ENCODE measurements at places on chromosomes 1 and 21.

GRCh38 chr21:14401217-14401616, 18.3 kb upstream of the HSPA13 start:
- DNase-seq, result no peak

DNA sequence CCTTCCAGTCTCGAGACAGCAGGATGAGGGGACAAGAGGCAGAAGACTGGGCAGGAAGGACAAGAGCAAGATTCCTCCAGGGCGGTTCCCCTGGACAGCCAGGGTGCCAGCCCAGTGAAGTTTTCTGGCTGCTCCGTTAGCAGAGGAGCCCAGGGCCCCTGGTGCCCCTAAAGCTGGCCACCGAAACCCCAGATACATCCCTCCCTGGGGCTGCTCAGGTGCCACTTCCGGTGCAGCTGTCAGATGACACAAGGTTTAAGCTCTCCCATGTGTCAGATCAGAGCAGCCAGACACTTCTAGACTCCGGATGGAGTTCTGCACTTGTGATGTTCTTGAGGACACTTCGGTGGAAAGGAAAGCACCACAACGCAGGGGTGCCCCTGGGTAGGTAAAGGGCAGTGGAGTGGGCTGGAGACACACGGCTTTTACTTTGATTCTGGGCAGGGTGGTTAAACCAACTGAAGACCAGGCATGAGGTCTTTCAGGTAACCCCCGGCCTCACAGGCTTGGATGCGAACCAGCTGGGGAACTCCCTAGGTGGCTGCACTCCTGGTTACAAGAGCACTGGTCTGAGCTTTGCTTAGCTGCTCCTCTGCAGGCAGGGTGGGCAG, 85.7 kb downstream of the ITPKB start:
- no peak for DNase-seq

- no peak for DNase-seq
Measured at GRCh38 chr1:4075436-4076225, 175.6 kb upstream of the C1orf174 start.

GRCh38 chr21:35512346-35512745, 463.2 kb upstream of the RUNX1 start:
- no peak for DNase-seq

GRCh38 chr1:234893359-234893724, 235.3 kb downstream of the TOMM20 start:
- DNase-seq, result no peak
